Caki2 (cell line): ENCODE measurements at places on chromosomes 11 and 22. TPM values are rescaled to one million over a fixed set of nuclear protein-coding genes. Genes with fewer than 3 reads are reported as not detected.

Gene ALDH3B2
- not detected in 2 replicates for total RNA-seq

Gene SCGB1A1
- total RNA-seq: not detected in 2 replicates

Gene NUDT8
- total RNA-seq: 51.3 and 52.9 TPM in 2 replicates

DNA sequence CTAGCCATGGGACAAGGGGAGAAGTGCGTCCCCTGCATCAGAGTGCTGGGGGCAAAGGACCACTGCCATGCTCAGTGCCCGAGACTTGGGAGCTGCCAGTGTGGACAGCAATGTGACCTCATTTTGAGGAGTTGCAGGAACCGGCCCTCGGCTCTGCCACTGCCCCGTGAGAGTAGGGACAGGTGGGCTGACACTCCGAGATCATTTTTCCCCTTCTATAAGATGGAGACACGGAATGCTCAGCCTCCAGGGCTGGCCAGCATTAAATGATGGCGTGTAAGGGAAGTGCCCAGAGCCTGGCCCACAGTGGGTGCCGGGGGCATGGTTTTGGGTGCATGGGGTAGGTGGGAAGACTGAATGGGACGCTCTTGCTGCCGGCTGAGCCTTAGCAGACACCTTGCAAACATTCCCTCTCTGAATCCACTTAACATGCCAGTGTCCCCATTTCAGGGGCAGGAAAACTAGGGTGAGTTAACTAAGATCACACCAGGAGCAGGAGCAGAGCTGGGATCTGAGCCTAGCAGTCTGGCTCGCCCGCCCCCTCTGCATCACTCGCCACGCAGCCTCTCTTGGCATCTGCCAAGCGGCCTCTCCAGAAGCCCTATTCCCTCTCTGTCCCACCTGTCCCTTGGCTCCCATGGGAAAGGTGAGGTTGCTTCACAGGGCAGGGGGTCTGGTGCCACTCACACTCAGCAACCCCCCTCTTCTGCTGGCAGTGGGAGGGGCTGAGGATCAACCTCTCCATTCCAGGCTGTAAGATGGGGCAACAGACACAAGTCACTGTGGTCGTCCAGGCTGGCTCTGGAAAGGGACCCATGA, 13.6 kb downstream of the NPTXR start:
- DNase-seq: no peak

GRCh38 chr11:78708388-78708787, 133.7 kb upstream of the NARS2 start:
- DNase-seq: no peak

- DNase-seq: no peak
These were observed 278.2 kb downstream of the RAB38 start for GRCh38 chr11:87897071-87897470.

DNA sequence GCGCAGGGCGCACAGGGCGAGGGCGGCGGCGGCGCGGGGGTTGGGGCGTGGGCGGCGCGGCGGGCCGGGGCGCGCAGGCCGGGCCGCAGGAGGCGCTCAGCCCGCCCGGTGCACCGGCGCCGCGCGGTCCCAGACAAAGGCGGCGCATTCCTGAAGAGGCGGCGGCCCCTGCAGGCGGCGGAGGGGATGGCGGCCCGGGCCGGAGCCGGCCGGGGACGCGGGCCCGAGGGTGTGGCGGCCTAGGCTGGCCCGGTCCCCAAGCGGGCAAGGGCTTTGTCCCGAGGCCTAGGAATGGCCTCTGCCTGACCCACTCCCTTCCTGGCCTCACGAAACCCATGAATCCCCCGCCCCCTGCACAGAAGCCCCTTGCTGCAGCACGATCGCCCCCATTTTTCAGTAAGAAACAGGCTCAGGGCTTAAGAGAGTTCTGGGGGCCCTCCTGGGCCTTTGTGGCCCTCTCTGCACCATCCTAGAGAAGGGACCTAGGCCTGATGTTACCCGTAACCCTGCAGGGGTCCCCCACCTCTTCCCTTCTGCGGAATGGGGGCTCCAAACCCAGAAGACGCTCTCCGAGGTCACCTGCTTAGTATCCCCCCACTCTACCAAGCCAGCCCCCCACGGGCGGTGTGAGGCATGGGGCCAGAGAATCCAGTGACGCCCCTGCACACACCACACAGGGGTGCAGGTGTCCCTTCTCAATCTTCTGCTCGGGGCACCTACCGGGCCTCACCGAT, at the start of gene RTN4R:
Gene RTN4R (minus strand): TSS at position 40 of the 734 bp plus-strand sequence. CDS start 226 bp downstream, outside the sequence.
- DNase-seq: peak; percentile 50

DNA sequence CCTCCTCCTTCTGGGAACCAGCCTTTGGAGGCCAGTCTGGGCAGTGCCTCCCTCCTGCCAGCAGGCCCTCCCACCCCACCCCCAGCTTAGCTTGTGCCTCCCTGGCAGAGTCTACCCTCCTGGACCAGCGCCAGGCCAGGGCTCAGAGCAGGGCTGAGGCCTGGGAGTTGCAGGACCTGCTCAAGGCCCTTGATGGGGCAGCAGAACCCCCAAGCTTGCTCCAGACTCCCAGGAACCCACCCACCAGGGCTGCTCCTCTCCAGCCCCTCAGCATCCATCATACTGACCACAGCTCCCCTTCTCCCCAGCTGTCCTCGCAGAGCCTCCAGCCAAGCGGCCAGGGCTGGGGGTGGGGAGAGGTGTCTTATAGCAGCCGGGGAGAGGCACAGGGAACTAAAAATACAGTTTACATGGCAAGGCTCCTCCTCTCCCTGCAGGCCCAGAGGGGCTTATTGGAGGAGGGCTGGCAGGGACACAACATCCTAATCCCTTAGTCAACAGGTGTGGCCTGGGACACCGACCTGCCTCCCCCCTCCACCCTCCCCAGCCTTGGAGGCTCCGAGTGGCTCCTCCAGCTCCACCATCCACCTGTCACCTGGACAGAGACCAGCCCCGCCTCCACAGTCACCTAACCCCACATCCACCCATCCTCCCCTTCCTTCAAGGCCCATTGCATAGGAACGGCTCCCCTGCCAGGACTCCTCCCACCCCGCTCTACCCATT, 5.2 kb upstream of the MB start:
- DNase-seq: no peak

- no peak for DNase-seq
These were observed 34.3 kb downstream of the MYBPC3 start for GRCh38 chr11:47318166-47318565.

DNA sequence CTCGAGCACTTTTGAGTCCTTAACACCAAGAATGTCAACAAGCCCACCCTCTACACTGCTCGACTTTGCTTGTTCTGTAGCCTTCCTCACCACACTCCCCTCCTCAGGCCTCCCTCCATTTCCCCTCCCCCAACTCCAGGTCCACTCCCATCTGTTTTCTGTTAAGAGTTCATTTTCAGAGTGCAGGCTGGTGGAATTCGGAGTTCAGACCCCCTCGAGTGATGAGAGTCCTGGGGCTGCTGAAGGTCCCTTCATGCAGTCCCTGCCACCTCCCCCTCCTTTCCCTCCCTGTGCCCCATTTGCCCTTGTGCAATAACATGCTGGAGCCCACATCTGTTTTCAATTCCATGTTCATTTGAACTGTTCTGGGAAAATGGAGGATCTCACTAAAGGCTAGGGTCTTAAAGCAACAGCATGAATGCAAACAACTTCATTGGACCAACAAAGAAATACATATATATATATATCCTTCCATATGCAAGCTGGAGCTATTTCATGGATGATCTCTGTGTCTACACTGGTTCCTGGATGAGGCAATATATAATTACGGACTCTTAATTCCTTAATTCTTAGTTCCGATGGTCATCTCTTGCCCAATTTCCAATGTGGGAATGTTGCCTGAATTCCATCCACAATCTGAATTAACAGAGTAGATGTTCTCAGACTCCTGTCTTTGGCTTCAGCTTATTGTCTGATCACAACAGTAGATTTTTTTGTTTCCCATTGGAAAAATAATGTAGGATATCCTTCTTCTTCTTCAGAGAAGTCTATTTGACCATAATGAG, 340.4 kb downstream of the ETS1 start:
- no peak for DNase-seq

GRCh38 chr11:43931717-43932039, 10.8 kb upstream of the C11orf96 start:
- no peak for DNase-seq

DNA sequence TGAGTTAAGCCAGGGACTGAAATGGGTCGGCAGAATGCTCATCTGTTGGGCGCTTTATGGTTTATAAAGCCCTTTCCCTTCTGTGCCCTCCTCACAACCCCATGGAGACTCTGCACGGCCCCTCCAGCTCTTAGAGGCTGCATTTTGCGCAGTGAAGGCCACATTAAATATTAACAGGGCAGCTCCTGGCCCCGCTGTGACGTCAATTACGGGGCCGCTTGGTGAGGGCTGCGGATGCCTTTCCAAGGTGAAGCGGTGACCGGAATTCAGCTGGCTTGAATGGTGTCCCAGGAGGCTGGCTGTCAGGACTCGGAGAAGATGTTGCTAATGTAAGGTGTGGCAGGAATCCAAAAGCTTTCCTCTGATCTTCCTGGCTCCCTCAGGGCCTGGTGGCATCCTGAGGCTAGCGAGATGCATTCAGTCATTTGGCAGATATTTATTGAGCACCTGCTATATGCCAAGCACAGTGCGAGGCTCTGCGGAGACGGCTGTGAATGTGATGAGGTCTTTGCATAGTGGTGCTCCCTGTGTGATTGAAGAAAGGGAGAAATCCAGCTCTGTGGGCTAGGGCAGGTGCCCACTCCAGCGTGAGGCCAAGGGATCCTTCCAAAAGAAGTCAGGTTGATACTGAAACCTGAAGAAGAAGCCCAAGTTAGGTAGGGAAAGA, 10.4 kb upstream of the YWHAH start:
- no peak for DNase-seq

DNA sequence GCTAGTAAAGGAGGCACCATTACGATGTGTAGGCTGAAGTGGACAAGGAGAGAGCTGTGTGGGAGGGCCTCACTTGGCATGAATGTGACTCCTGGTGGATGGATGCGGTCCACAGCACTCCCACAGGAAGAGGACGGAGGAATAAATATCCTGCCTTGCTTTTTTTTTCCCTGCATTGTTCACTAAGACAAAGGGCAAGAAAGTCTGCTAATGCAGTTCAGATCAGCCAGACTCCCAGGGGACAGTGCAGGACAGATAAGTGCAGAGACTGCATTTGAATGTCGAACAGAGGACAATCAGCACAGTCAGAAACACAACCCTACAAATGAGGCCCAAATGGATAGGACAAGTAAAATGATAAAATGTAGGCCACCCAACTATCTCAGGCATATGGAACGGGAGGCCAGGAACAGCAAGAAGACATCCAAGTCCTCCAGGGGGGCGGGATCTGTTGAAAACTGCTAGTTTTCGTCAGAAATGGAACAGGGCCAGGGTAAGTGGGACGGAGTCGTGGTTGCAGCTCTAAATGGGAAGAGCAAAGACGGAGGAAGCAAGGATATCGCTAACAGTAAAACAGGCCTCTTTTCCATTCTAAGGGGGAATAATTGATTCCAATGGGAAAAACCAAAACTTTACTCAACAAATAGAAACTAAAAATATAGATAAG, 25.2 kb upstream of the OR8B8 start:
- no peak for DNase-seq

DNA sequence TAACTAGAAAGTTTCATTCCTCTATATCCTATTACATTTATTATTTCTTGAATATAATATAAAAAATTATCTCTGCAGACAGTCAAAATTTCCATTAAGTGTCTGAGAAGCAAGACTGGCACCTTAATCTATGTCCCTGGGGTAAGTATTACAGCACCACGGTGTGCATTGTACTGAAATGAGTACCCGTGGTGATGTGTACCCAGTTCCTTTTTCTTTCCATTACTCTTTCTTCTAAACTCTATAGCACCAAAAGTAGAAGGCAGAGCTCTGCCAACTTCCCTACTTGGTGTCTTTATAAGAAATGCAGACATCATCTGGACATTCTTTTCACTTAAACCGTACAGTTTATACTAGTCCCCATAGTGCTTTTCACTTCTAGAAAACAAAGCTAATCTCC, 161.7 kb downstream of the GUCY1A2 start:
- no peak for DNase-seq

- DNase-seq: no peak
These were observed 9.7 kb downstream of the SNX19 start for GRCh38 chr11:130906616-130907015.

DNA sequence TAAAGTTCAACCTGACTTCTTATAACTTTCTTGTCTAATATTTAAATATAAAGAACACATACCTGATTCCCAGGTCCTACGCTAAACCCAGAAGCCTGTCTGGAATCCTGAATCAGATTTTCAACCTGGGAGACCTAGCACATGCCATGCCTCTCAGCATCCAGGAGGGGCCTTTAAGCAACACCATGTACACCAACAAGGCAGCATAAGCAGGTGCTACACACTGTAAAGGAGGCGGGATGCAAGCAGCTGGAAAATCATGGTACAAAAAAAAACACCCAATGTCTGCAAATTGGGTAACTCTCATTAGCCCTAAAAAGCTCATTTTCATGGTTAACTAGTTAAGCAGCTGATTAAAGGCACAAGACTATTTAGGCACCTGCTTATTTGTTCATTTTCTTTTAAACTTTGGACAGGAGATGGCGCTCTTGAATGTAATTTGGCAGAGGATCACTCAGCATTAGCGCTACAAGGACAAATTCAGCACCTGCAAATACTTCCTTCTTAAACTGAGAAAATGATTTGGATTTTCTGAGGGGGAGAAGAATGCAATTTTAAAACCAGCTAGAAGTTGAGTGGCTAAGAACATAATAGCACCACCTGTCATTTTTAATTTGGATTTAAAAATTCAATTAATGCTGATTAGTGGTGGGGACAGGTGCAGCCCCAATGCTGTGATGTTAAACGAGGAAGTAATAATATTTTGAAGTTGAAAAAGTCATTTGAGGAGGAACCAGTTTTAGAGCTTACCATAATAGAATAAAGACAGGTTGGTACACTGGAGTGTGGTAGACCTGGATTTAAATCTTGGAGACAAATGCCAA, 104.0 kb downstream of the FAR1 start:
- peak; percentile 47 for DNase-seq

DNA sequence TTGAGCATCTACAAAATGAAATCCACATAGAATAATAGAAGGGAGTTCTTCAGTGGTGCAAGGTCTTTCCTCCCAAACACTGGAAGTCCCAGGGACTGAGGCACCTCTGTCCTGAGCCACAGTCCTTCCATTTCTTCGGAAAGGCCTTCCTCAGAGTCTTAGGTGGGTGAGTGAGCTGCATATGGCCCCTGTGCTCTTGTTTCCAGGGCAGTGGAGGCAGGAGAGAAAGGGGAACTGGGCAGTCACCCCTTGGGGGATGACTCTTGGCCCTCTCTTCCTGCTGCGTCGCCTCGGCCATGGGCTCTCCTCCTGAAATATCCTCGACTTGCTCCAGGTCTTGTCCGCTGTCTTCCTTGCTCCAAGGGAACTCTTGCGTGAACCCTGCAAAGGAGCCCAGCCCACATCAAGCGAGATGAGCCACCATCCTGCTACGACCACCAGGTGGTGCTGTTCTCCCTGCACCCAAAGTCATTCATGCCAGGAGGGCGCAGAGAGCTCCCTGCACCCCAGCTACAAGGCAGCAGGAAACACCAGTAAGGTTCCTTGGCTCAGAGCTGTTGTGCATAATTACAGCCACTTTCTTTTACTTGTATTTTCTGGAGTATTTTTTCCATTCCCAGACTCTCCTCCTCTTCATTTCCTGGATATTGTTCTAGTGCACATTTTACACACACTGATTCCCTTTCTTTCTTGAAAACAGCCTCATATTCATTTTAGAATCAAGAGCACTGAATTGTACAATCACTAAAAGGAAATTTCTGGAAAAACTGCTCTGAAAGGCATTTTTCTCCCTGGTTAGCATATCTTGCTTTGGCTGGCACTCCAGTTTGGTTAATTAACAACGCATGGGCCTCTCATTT, 397.8 kb downstream of the OPCML start:
- peak; percentile 2 for DNase-seq

GRCh38 chr11:15819679-15820286, 536.6 kb downstream of the SOX6 start:
- no peak for DNase-seq

GRCh38 chr11:67120881-67121710, 2.0 kb downstream of the KDM2A start:
- no peak for DNase-seq

- no peak for DNase-seq
These were observed 453.7 kb downstream of the INSC start for GRCh38 chr11:15568440-15568839.
